ENCODE measurements at places on chromosomes 13 and 19.

- no peak for DNase-seq
These were observed 8.2 kb downstream of the IL4I1 start for GRCh38 chr19:49888510-49888824.

DNA sequence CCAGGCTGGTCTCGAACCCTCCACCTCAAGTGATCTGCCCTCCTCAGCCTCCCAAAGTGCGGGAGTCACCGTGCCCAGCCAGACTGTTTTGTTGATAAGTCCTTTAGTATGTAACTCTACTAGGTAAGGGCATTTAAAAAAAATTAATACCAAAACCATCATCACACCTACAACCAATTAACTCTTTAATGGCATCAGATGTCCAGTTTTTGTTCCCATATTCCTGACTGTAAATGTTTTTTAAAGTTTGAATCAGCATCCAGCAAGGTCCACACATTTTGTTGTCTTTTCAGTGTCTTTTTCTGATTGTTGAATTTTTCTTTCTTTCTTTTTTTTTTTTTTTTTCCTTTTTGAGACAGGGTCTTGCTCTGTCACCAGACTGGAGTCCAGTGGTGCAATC lies 5.6 kb downstream of the FCGRT start:
- no peak for DNase-seq

- DNase-seq, result no peak
These were observed 4.2 kb upstream of the CDX2 start for GRCh38 chr13:27973291-27973690.

DNA sequence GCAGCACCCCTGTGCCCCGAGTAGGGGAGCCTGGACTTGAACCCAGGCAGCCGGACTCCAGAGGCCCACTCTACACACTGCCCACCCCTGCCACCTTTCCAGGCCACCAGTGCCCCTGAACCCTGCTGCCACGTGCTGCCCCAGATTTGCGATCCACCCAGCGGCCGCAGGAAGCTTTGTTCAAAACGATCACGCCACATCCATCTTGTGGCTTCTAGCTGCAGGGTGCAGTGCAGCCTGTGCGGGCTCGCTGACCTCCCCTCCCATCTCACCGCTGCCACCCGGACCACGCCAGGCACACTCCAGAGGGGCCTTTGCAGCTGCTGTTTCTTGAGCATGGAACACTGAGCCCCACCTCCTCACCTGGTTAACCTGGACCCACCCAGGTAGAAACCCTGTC lies 3.8 kb downstream of the RAVER1 start:
- DNase-seq, result no peak

DNA sequence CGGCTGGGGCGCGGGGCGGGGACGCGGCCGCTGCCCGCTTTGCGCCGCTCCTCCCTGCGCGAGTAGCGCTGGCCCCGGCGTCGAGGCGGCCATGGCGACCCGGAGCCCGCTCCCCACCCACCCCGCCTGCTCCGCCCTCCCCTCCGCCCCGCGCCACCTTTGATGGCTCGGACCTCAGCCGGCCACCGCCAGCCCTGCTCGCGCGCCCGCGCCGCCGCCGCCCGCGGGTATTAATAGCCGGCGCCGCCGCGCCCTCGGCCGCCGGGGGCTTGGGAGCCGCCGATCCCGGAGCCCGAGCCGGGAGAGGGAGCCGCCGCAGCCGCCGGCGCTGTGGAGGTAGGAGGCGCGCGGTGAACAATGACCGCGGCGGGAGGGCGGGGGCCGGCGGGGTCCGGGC lies 261 bp downstream of the FARP1 start:
- DNase-seq, result no peak

DNA sequence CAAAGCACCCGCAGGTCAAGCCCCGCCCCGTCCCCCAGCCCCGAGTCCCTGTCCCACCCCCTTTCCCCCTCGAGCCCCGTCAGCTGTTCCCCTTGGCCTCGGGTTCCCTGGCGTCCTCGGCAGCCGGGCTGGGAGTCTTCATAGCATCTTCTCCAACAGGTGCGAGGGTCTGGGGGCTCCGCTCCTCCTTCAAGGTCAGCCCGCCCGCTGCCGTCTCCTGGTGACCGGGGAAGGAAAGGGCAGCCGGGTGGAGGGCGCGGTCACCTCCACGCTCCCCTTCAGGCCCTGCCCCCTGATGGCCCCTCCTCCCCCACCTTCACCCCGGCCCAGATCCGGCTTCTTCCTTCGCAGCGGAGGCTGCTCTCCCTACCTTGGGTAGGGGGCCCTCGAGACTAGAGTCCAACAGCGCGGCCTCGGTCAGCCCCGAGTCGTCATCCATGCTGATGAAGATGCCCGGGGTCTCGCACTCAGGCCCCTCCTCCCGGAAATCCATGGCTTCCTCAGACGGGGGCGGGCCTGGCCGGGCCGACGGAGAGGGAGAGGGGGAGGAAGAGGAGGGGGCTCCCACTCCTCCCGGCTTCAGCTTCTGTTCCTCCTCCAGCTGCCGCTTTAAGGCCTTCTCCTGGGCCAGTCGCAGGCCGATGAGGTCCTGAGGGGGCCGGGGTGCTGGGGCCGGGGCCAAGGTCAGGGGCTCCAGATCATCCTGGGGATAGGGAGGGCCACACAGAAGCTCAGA lies 541 bp upstream of the RSPH6A start:
- DNase-seq, result no peak

DNA sequence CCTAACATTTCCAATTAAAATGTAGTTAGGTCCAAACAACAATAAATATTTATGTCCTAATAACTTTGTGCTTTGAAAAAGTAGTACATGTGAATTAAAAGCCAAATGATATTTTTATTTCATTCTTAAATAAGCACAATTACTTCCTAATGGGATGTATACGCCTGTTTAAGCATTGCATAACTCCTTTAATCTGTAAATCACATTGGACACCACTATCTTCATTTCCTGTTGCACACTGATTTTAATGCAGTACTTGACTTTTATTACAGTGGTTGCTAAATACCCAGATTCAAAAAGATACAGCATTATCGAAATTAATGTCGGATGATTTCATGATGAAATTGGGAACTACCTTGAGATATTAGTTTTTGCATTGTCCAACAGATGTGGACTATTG lies 70.9 kb downstream of the TNFSF11 start:
- DNase-seq, result no peak

- DNase-seq, result no peak
These were observed 10.1 kb upstream of the INSL3 start for GRCh38 chr19:17831419-17831888.

GRCh38 chr19:42249149-42249750 lies 5.7 kb downstream of the ERF start:
- no peak for DNase-seq

DNA sequence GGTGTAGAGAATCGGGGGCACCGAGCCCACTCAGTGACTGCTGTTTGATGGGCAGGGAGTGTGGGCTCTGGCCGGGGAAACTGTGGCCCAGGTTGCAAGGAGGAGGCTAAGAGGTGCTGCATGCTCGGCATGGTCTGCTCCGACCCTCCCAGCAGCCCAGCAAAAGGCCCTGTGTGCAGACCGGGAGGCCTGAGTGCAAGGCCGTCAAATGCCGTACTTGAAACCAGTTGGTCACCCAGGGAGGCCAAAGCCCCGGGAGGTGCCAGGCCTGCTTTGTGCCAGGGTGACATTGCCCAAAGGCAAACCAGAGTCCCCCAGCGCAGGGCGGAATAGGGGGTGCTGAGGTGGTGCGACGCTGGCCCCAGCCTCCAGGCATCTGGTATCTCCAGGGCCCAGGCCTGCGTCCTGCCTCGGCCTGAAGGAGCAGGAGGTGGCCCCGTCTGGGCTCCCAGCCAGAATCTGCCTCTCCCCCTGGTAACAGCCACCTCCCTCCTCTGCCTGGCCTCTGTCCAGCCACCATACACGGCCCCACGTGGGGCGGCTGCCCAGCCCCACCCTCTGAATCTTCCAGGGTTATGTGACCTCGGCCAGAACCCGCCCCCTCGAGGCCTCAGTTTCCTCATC lies 4.0 kb downstream of the PIK3R2 start:
- DNase-seq, result no peak

DNA sequence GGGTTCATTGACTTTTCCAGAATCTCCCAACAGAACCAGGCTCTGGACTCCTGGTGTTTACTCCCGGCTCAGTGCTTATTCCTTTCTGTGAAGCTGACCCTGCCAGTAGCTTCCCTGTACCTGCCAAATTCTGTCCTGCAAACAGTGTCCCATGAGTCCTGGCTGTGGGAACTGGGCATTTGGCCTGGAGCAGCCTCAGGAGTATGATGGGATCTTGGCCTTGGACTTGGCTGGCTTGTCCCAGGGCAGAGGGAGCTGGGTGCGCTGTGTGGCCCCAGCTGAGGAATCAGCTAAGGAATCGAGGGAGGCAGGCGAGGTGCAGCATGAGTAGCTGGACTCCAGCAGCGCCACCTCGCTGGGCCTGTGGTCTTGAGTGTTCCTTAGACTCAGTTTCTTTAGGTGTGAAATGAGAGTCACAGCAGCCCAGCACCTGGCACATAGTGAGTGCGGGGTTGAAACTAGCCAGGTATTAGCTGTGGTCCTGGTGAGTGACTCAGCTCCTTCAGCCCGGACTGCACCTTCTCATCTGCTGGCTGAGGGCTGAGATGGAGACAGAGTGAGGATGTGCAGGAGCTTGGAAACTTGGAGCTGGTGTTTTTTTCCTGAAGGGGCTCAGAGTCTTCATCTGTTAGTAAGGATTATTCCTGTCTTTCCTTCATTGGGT lies 10.4 kb downstream of the CLASRP start:
- no peak for DNase-seq

DNA sequence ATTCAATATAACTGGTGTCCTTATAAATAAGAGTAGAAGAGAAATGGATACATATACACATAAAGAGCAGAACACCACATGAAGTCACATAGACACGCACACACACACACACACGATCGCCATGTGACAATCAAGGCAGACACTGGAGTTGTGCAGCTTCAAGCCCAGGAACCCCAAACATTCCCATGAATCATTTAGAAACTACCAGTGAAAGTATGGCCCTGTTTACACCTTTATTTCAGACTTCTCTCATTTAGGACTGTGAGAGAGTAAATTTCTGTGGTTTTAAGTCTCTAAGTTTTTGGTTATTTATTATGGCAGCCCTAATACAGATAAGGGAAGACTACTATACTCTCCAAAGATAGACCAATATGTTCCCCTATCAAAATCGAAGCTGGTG lies 20.4 kb upstream of the TNFSF13B start:
- no peak for DNase-seq

DNA sequence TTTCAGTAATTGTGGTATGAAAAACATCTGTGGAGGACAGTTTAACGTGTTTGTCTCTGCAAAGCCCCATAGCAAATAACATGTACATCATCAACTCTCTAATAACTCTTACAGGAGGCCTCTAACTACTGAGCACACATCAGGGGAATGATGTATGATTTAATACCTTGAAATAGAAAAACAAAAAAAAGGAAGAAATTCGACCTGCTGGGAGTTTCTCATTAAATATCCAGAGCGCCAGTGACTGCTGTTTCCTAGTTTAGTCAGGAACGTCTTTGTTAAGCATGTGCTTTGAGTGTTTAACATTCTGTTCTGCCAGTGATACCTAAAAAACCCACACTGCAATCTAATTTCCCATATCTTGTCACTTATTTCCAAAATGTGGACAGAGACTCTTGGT lies 235.4 kb downstream of the PCDH20 start:
- no peak for DNase-seq

DNA sequence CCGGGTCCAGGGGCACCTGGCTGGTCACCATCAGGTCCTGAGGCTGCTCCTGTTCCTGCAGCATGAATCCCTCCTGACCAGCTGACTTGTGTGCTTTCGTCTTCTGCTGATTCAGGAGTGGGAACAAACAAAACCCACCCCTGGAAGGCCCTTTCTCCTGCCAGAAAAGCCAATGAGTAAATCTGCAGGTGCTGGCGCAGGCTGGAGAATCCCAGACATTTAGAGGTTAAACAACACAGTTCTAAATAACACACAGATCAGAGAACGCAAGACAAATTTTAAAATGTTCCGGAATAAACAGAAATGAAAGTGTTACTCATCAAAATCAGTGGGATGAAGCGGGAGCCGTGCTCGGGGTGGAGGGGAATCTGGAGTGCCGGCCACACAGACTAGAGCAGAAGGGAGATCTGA lies 60.6 kb upstream of the C13orf46 start:
- DNase-seq, result no peak

DNA sequence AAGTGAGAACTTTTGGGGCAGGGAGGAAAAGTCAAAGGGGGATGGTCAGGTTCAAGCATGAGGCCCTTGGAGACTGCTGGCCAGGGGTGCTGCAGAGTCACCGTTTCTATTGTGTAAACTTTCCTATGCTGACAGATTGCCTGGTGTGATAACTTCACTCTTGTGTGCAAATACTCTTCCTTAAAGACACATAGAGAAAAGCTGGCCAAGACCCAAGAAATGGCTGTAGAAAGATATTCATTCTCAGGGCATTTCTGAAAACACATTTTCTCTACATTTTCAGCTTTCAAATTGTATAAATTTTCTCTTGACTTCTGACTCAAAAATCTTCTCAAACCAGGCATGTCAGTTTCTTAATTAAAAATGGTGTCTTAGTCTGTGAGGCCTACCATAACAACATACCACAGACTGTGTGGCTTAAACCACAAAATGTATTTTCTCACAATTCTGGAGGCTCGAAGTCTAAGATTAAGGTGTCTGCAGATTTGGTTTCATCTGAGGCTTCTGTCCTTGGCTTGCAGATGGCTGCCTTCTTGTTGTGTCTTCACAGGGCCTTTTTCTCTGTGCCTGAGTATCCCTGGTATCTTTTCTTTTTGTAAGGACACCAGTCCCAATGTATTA lies 304.5 kb downstream of the KCNRG start:
- DNase-seq, result no peak

DNA sequence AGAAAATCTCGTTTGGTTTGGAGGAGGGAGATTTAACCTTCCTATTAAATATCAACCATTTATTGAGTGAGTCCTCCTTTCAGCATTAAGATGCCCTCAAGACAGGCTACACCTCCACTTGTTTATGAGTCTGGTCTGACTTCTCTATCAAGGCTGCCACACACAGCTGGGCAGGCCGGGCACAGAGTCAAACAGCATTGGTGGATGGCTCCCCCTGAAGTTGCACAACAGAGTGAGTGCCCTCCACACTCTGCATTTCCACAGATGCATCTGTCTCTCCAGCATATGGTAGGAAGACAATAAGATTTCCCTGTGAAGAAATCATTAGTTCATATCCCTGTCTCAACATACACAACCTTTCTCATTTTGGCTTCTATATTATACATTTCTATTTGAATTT lies 31.4 kb downstream of the PHF11 start:
- DNase-seq, result no peak

GRCh38 chr13:78587395-78587794 lies 16.0 kb downstream of the POU4F1 start:
- DNase-seq, result no peak
